GM23338 (cell line): ENCODE measurements at places on chromosomes 12 and 14. TPM values are rescaled to one million over a fixed set of nuclear protein-coding genes. Genes with fewer than 3 reads are reported as not detected.

- no peak for DNase-seq
Measured at GRCh38 chr14:103633391-103633790, 4.4 kb downstream of the KLC1 start.

GRCh38 chr14:94378527-94379290 is 9.7 kb downstream of the SERPINA1 start:
- DNase-seq: no peak

- no peak for DNase-seq
Measured at GRCh38 chr12:111029305-111029704, 108.9 kb upstream of the MYL2 start.

- no peak for DNase-seq
Measured at GRCh38 chr12:25764409-25764808, 194.1 kb upstream of the RASSF8 start.

DNA sequence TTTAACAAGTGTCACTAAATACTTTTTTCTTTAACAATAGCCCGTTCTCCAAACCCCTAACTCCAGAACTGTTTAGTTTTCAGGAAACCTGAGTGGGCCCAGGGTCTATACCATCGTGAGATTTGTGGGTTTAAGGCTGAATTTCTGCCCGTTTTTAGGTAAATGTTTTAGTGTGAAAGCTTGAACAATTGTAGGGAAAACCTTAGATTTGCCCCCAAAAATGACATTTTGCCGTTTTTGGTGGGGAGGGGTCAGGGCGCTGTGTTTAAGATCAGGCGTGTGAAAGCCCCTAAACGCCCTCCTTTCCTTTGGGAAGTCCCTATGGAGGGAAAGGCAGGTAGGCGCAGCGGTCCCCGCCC is 320 bp upstream of the PRPF39 start:
- no peak for DNase-seq

DNA sequence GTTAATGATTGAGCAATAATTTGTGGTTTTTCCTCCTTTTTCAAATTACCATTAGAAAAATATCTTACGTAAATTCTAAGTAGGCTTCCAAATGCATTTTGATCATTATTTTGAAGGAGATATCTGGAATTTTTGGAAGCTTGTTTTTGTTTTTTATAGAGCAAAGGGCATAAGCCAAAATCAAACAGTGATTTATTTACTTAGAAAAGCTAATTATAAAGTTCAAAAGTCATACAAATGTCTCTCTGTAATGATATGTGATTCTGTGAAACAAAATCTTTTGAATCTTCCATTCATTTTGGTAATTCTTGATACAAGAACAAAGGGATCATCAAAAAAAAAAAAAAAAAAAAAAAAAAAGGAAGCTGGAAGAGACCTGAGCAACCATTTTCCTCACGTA is 416.8 kb downstream of the ETNK1 start:
- no peak for DNase-seq

DNA sequence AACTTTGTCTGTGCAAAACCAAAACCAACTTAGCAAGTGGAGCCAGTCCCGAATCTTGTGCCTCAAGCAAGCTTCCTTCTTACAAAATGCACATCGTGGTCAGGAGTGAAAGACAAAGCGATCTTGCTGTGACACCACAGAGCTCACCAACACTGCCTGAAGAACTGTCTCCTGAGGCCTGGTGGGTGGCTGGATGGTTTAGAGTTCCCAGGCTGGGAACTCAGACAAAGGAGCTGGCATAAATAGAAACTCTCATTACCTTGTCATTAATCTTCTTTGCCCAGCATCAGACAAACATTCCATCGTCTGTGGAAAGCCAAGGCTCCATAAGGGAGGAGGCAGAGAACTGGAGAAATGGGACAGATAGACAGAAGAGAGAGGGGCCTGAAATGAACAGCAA is 144.8 kb downstream of the KCNA5 start:
- no peak for DNase-seq

GRCh38 chr12:26188641-26189040 is 6.7 kb upstream of the SSPN start:
- DNase-seq: no peak

GRCh38 chr12:20369305-20370013 is 1.1 kb downstream of the PDE3A start:
- peak; percentile 79 for DNase-seq

DNA sequence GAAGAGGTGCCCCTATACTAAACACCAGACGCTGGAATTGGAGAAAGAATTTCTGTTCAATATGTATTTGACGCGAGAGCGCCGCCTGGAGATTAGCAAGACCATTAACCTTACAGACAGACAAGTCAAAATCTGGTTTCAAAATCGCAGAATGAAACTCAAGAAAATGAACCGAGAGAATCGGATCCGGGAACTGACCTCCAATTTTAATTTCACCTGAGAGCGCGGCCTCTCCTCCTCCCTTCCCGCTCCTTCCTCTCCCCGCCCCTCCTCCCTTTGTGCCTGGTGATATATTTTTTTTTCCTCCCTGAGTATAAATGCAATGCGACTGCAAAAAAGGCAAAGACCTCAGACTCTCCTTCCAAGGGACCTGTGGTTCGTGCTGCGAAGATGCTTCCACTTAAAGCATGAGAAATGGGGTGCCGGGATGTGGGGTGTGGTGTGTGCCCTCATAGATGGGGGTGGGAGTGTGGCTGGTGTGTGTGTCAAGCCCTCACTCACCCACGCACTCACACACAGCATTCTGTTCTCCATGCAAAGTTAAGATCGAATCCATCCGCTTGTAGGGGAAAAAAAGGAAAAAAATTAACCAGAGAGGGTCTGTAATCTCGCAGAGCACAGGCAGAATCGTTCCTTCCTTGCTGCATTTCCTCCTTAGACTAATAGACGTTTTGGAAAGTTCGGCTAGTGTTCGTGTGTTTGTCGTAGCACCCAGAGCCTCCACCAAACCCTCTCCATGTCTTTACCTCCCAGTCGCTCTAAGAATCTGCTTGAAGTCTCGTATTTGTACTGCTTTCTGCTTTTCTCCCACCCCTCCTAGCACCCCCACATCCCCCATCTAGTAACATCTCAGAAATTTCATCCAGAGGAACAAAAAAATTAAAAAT is 4.5 kb downstream of the HOXC10 start:
- peak; percentile 68 for DNase-seq

DNA sequence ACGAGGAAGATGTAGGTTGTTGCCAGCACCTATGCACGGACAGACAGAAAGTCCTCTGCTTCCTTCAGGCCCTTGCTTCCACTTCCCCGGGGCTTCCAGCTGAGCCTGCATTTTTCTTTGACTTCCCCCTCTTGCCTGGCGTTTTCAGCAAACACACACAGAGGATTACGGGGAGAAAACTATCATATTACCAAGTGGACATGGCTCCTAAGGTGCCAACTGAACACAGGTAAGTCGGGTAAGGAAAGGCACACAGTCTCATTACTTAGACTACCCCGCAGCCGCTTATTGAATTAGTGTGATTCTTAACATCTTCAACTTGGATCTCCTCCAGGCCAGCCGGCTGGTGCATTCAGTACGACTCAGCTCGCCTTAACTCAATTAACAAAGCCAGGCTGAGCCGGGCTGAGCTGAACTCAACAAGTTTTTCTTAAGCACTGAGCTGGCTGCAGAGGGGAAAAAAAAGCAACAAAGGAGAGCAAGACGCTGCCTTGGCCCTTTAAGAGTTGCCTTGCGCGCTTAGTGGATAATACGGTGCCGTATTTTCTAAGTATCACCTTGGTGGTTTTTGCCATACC is 19.2 kb upstream of the MAP1LC3B2 start:
- DNase-seq: peak; percentile 73

GRCh38 chr12:27387473-27387872 is 54.8 kb downstream of the BMAL2 start:
- DNase-seq: no peak

The POTEG gene
- not detected in 2 replicates for polyA plus RNA-seq

The A2ML1 gene
- polyA plus RNA-seq: 3.8 and 4.2 TPM in 2 replicates

The IRAK3 gene
- 0.47 and 0.53 TPM in 2 replicates for polyA plus RNA-seq

The ABCD2 gene
- not detected in 2 replicates for polyA plus RNA-seq

The MYF5 gene
- not detected in 2 replicates for polyA plus RNA-seq

The TSPAN19 gene
- 0.44 and 0.45 TPM in 2 replicates for polyA plus RNA-seq
